HT1080 (cell line): ENCODE measurements at places on chromosomes 12 and 14.
A peak's percentile ranks its signal among the peaks of the same experiment; 100 is the strongest.

- DNase-seq = no peak
Observed at GRCh38 chr14:72880164-72880563, 13.7 kb downstream of the DPF3 start.

DNA sequence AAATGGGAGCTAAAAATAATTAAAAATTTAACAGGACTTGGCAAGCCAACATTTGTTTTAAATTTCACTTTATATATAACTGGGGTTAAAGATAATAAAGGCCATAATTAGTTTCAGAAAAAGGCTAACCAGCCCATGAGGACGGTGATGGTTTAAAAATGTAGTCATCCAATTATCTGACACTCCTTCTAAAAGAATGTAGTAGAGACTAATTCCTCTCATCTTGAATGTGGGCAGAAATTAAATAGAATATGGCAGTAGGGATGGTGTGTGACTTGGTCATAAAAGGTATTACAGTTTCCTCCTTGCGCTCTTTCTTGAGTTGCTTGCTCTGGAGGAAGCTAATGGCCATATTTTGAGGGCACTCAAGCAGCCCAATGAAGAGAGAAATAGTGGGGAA is 49.1 kb upstream of the PTPRB start:
- no peak for DNase-seq

DNA sequence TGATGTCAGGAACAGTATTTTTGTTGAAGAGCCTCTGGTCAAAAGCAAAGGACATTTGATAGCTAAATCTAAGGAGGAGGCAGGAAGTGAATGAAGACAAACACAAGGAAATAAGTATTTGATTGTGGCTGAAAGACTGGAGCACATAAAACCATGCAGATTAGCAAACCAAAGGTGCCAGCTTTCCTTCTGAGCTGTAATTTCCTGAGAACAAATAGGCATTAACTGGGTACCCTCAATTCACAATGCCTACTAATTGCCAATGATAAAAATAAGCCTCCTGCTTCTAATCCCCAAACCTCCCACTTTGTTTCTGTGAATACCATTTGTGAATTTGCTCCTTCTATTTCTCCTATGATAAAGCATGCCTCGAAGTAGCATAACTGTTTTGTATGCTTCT is 1279.6 kb upstream of the USP15 start:
- no peak for DNase-seq

DNA sequence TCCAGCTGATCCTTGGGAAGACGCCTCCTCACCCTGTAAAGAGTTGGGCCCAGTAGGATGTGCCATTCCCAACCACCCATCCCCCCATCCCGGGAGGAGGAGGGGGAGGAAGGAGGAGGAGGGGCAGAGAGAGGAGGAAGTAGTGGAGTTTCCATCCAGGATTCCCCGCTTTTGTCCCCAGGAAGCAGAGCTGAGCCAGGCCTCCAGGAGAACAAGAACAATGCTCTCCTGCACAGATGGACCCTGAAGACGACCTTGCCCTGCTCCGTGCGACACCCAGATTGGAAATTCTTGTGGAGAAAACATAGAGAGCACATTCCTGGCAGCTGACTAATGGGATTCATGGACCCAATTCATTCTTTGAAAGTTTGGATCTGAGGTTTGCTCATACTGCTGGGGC is 132.3 kb upstream of the CRY1 start:
- peak; percentile 68 for DNase-seq

- DNase-seq = no peak
Observed at GRCh38 chr14:73283608-73284379, 46.5 kb downstream of the PAPLN start.

- DNase-seq = no peak
Observed at GRCh38 chr12:99152337-99152736, 495.2 kb upstream of the GARIN6 start.

- DNase-seq = peak; percentile 67
Observed at GRCh38 chr12:4441355-4442335, 4.0 kb downstream of the FGF6 start.

DNA sequence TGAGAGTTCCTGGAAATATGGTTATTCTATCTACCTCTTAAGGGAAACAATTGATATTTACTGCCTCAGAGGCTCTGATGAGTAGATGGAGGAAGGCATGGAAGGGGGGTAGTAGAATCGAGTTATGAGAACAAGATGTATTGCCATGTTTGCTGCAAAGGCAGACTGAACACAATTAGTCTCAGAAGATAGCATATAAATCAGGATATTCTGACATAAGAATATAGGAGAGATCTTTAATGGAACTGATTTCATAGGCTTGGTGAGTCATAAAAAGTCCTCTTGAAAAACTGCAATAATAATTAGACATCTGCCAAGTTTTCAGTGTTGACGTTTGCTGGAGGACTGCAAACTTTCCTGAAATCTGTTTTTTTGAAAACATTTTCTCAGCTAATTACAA is 636.1 kb downstream of the TMTC2 start:
- DNase-seq = no peak

DNA sequence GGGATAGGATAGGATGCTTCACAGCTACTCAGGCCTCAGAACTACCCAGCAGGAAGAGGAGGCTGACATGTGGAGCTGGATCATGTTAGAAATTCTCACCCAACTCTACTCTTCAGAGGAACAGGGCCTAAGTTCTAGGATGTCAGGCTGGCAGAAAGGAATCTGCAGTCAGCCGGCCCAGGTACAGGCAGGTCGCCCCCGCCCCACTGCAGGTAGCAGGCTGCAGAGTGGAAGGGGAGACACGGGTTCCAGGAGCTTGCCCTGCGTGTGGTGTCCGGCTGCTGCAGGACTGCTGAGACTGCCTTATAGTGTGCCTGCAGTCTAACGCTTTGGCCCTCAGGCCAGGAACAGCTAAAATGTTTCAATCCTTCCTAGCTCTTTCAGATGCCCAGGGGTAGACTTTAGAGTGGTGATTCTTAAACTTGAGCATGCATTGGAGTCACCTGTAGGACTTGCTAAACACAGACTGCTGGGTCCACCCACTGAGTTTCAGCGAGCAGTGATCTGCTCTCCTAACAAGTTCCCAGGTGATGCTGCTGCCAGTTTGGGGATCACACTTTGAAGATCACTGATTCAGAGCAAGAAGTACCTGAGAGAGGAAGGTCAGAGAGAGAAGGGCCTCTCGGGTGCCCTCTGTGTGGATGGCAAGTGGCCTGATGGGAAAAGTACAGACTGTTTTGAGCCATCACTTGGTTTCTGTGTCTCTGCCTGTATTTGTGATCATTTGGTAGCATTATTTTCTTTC is 153.6 kb downstream of the PPM1H start:
- no peak for DNase-seq

DNA sequence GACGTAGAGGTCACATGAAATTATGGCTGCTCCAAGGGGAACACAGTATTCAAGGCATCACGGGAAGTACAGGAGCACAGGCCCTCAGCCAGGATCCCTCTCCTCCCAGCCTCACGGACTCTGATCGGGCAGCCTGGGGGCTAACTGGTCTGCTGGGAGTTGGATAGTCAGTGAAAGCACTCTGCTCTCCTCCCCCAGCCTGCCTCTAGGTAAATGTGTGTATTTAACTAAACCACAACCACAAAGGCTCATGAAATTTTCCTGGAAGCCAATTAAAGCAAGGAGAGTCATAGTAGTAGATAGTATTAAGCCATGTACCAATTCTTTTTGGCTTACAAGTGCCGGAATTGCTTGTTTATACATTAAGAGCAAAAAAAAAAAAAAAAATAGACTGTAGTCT is 254.3 kb downstream of the MSRB3 start:
- peak; percentile 85 for DNase-seq
